ENCODE measurements at places on chromosomes 11 and 22.

- no peak for DNase-seq
Measured at GRCh38 chr22:23204541-23205157, 24.3 kb downstream of the BCR start.

DNA sequence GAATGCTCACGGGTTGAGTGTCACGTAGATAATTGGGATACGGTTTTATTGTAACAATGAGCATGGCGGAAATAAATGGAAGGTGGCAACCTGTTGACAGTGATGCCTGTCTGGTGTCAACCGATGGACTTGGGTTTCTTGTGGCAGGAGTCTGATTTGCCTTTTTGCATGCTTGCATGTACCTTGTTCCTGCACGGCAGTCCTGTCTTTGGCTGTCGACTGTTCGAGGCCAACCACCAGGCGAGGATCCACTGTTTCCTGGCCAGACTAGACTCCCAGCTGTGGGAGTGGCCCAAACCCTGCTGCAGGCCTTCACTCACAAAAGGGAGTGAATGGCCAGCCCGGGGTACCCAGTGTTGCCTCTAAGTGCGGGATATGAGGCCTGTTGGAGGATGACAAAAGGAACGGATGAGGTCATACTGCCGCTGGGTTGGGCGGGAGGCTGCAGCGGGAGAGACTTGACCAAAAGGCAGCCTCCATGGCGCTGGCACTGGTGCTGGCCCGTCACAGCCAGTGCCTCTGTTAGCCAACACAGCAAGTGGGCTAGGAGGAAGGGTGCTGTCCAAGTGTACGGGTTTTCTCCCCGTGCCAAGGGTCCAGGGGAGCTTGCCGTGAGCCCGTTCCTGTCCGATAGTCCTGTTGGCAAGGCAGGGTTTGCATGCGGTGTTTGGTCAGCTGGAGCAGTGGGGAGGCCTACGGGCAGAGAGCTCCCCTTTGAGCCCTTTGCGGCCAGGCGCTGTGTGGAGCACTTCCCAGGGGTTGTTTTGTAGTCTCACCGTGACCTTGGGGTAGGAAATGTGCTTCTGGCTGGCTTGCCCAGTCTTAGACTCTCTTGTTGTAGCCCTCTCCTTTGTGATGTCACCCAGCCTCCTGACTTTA, 974 bp downstream of the DGCR8 start:
- DNase-seq, result no peak

- DNase-seq, result no peak
Measured at GRCh38 chr11:109668973-109669634, 247.1 kb downstream of the C11orf87 start.

GRCh38 chr22:25853078-25853477, 111.1 kb downstream of the MYO18B start:
- no peak for DNase-seq

GRCh38 chr11:121553389-121553788, 100.6 kb upstream of the SORL1-AS1 start:
- no peak for DNase-seq

- DNase-seq, result no peak
Measured at GRCh38 chr11:117869604-117870003, 6.9 kb downstream of the FXYD6 start.

- DNase-seq, result peak; percentile 48
Measured at GRCh38 chr11:2990617-2991451, 1.3 kb downstream of the NAP1L4 start.

DNA sequence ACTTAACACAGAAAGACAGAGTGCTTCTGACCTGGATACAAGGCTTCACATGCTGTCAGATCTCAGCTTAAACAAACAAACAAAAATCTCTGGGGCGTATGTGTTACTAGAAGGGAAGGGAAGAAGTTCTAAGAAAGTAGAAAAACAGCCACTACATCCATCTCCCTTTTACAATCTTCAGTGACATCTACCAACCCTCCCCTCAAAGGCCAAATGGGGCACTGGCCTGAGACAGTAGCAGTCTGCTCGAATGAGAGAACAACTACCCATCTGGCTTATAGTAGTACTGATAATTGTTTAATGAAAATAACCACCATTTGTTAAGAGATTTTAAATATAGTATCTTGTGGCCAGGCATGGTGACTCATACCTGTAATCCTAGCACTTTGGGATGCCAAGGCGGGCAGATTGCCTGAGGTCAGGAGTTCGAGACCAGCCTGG, 29.4 kb downstream of the CCDC83 start:
- DNase-seq, result no peak

- DNase-seq, result no peak
Measured at GRCh38 chr22:19995611-19996339, 20.8 kb downstream of the ARVCF start.

- no peak for DNase-seq
Measured at GRCh38 chr22:42977569-42977968, 37.4 kb downstream of the PACSIN2 start.

DNA sequence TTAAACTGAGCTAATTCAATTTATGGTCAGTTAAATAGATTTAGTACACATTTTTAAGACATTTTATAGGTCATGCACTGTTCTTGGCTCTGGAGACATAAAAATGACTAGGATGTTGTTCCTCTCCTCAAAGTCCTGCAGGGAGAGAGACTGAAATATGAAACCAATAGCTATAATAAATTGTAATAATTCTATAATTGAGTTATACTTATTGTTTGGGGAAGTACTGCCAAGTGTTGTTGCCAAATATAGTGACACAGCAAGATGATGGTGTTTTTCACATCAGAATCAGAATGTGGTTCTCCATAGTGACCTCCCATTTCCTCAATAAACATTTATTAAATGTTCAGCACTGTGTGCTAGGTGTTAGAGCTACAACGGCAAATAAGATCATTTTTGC, 470.6 kb downstream of the NTM start:
- DNase-seq, result no peak

GRCh38 chr22:18987765-18988164, 51.7 kb upstream of the PRODH start:
- DNase-seq, result no peak

DNA sequence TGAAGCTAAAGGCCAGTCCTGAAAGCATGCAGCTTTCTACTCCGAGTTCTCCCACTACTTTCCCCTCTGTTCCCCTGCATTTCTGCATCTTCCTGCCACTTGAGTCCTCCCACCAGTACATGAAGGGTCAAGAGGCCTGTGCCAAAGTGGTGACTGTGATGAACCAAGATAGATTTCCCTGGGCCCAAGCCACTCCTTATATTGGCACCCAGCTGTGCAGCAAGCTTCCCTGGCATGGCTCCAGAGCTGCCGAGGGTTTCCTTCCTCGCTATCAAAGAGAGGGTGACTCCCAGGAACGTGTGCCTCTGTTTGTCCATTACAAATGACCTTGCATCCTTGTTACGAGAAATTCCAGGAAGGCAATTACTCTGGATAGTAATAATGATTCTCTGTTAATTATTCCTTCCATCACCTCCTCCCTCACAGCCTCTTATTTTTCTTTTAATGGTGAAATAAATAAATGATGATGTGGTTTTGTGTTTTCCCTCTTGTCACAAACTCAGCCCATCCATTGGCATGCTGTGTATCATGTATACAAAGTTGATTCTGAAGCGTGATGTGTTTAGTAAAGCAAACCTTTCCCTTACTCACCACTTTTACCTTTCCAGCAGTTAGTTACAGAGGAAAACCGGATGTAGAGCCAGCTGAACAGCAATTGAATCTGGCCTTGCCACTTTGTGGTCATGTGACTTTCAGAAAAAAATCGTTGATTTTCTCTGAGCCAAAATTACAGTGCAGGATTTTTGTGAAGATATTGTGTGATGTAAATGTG, 8.3 kb downstream of the SRSF8 start:
- no peak for DNase-seq

DNA sequence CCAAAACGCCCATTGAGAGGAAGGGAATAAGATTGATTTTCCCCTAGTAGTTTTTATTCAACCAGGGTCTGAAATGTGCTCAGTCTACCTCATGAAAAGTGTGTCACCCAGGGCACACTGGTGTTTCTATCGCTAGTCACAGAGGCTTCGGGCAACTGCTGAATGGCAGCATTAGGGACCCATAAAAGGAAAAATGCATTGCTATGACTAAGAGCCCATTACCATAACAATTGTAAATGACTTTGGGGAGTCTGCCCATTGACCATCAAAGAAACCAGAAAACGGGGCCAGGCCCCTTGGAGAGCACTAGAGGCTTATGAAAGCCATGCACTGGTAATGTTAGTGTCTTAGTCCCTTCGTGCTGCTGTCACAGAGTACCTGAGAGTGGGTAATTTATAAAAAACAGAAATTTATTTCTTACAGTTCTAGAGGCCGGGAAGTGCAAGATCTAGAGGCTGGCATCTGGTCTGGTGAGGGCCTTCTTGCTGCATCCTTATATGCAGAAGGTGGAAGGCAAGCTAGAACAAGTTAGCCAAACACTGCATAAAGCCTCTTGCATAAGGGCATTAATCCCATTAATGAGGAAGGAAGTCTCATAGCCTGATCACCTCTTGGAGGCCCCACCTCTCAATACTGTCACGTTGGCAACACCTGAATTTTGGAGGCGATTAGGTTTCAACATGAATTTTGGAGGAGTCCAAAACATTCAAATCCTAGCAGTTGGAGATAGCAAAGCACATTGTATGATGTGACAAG, 306.7 kb downstream of the ST3GAL4 start:
- DNase-seq, result no peak

GRCh38 chr11:117484156-117484555, 156.5 kb downstream of the CEP164 start:
- DNase-seq, result no peak

GRCh38 chr11:35135222-35135621, 3.7 kb upstream of the CD44 start:
- no peak for DNase-seq
